ENCODE measurements at places on chromosomes 1 and 21. TPM values are rescaled to one million over a fixed set of nuclear protein-coding genes. Genes with fewer than 3 reads are reported as not detected.

The LCE3D gene
- not detected for total RNA-seq

The CHD5 gene
- 31.4 TPM for total RNA-seq

The NCAM2 gene
- total RNA-seq: 63.6 TPM

The LCA5L gene
- under 0.01 TPM for total RNA-seq

The CYP4A22 gene
- total RNA-seq: not detected

The PRR9 gene
- total RNA-seq: not detected

The TFAP2E gene
- total RNA-seq: under 0.01 TPM

The FBXO2 gene
- total RNA-seq: 6.1 TPM

The CRNN gene
- total RNA-seq: not detected

The THEM5 gene
- total RNA-seq: not detected

The PDE9A gene
- 13.0 TPM for total RNA-seq

The SH2D2A gene
- 0.41 TPM for total RNA-seq

The ATP6V1G3 gene
- total RNA-seq: not detected

The CD5L gene
- total RNA-seq: under 0.01 TPM

The FAM72D gene
- total RNA-seq: 0.41 TPM

The GIPC2 gene
- 0.41 TPM for total RNA-seq

The NSL1 gene
- 60.3 TPM for total RNA-seq

The TMIGD3 gene
- total RNA-seq: 1.2 TPM

The HHAT gene
- total RNA-seq: 2.4 TPM

The CITED4 gene
- under 0.01 TPM for total RNA-seq

The BCL2L15 gene
- total RNA-seq: 0.82 TPM

The PEAR1 gene
- 0.41 TPM for total RNA-seq

The HMCN1 gene
- 1.6 TPM for total RNA-seq

The RPS27 gene
- total RNA-seq: 2,198 TPM

The TCHHL1 gene
- not detected for total RNA-seq

The C1QB gene
- 5.3 TPM for total RNA-seq

The MEX3A gene
- total RNA-seq: 43.2 TPM

All from frontal cortex (tissue), 4 donors.